ENCODE measurements at places on chromosomes 6 and 20. TPM values are rescaled to one million over a fixed set of nuclear protein-coding genes. Genes with fewer than 3 reads are reported as not detected.

GZF1 gene
- 14.2 TPM for total RNA-seq

DEFB112 gene
- not detected for total RNA-seq

PACRG gene
- not detected for total RNA-seq

GRIK2 gene
- total RNA-seq, result 2.9 TPM

CAP2 gene
- 10.9 TPM for total RNA-seq

GGTLC1 gene
- not detected for total RNA-seq

RBM12 gene
- 62.3 TPM for total RNA-seq

CALHM6 gene
- not detected for total RNA-seq

SSTR4 gene
- total RNA-seq, result not detected

LAMA2 gene
- 9.7 TPM for total RNA-seq

MUCL3 gene
- total RNA-seq, result not detected

ECT2L gene
- not detected for total RNA-seq

SLC22A7 gene
- total RNA-seq, result not detected
